Neural crest cell (in vitro differentiated cells): ENCODE measurements at places on chromosomes 1 and 21. TPM values are rescaled to one million over a fixed set of nuclear protein-coding genes. Genes with fewer than 3 reads are reported as not detected.

LCE5A gene
- not detected in 2 replicates for total RNA-seq

DNA sequence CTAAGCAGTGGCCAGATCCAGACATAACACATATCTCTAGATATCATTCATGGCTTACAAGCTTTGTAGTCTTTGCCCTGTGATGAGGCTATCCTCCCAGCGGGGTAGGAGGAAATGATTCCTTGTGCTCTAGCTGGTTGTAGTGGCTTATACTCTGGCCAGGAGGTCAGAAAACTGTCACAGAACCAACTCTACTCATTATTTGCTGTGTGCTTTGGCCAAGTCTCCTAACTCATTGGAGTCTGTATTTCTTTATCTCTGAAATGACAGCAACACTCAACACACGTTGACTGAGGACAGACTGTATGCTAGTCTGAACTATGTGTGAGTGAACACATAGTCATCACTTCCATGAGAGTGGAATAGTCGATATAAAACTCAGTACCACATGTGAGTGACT lies 116.7 kb upstream of the F3 start:
- DNase-seq, result no peak

- no peak for DNase-seq
Observed at GRCh38 chr1:47513393-47513792, 75.5 kb downstream of the FOXD2 start.

CD101 gene
- total RNA-seq, result 3.7 and 4.3 TPM in 2 replicates

SPATA46 gene
- not detected in 2 replicates for total RNA-seq

GRCh38 chr21:33198346-33199099 lies 31.2 kb upstream of the IFNAR2 start:
- DNase-seq, result no peak

- no peak for DNase-seq
Observed at GRCh38 chr1:71428029-71428428, 347.2 kb upstream of the ZRANB2 start.

GRCh38 chr1:236957235-236957634 lies 47.0 kb downstream of the MT1HL1 start:
- no peak for DNase-seq

LRRC53 gene
- not detected in 2 replicates for total RNA-seq

TTC4 gene
- total RNA-seq, result 27.9 and 28.5 TPM in 2 replicates
